ENCODE measurements at places on chromosomes 1 and 21. TPM values are rescaled to one million over a fixed set of nuclear protein-coding genes. Genes with fewer than 3 reads are reported as not detected.

CA6 gene
- total RNA-seq, result not detected

CCDC24 gene
- 3.7 TPM for total RNA-seq

SH2D1B gene
- not detected for total RNA-seq

FMO1 gene
- total RNA-seq, result not detected

SELENON gene
- total RNA-seq, result 53.0 TPM

OR2G6 gene
- total RNA-seq, result not detected

FMO4 gene
- 4.1 TPM for total RNA-seq

All from myometrial cell (primary cell).